CD4-positive, alpha-beta T cell treated with Interleukin-1 beta for 1 hour (primary cell): ENCODE measurements at places on chromosomes 4 and X.

DNA sequence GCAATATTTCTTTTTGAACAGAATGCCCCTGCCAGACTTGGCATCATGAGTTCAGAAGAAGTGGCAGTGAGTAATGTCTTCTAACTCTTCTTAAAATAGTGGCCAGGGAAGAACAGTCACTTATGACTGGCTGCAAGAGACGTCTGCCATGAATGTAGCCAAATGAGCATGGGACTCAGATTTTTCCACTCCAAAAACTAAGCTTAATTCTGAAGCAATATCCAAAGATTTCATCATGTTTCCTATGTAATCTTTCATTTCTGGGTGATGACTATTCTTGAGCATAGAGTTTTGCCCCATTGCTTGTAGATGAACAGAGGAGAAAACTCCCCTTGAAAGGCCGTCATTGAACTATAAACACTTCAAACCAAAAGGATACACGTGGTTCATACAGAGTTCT lies 11.8 kb downstream of the AMBN start:
- DNase-seq, result no peak

DNA sequence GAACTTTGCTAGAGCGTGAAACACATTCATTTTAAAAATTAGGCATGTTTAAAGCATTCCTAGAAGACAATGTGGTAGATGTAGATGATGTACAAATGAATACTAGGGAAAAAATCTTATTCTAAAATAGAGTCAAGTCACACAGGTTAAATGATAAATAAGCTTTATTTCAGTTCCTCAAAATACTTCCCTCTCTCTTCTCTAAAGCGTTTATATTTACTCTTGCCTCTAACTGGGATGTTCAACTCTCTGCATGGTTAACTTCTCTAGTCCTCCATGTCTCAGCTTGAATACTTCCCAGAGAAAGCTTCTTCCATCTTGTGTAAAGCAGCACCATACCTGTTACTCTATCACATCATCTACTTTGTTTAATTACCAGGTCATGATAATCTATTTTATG lies 30.9 kb upstream of the GLRA3 start:
- DNase-seq, result no peak

- no peak for DNase-seq
Observed at GRCh38 chrX:54838583-54838982, 31.0 kb downstream of the MAGED2 start.

DNA sequence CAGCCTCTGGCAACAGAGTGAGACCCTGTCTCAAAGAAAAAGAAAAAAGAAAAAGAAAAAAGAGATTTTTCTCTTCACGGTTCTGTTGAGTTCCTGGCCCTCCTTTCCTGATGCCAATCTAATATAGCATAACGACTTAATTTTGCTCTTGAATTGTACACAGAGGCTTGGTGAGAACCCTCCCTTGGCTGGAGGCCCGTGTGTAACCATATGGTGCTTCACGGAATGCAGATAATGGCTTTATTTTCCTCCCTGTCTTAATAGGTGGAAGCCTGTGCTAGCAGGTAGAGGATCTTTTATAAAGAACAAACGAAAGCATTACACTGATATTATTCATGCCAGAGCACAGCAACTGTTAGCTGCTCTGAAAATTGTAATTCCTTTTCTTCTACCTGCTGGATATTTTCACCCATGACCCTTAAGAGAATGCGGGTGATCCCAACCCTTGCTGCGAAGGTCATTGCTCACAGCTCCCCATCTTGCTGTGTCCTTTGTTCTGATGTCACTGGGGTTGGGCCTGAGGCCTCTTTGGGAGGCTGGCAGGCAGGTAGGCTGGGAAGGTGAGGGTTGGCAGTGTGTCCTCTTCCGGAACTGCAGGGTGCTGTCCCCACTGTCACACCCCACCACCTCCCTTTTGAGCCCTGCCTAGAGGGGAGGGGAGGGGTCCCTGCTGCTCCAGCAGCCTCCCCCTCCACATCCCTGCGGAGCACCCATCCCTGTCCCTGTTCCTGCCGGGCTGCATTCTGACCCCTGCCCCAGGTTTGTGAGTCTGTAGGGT lies 83.8 kb upstream of the STOX2 start:
- no peak for DNase-seq

- DNase-seq, result no peak
Observed at GRCh38 chr4:149997881-149998421, 80.3 kb upstream of the DCLK2 start.

GRCh38 chr4:55170462-55170861 lies 45.1 kb upstream of the KDR start:
- DNase-seq, result no peak

- DNase-seq, result no peak
Observed at GRCh38 chrX:100083211-100083610, 326.9 kb downstream of the PCDH19 start.

DNA sequence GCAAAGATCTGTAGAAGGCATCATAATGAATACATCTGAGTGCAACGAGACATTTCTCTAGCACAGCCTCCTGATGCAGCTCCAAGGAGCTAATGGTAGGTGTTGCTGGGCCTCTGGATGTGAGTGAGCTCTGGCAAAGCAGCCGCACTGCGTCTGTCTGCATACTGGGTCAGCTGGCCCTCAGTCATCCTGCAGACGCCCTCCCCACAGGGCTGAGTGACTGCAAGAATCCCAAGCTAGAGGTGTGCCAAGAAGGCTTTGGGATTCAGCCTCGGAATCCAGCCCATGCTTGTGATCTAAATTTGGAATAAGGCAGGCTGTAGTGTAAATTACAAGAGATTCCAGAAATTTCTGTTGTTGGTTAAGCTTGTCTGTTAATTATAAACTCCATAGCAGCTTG lies 18.5 kb downstream of the HERC3 start:
- DNase-seq, result no peak

DNA sequence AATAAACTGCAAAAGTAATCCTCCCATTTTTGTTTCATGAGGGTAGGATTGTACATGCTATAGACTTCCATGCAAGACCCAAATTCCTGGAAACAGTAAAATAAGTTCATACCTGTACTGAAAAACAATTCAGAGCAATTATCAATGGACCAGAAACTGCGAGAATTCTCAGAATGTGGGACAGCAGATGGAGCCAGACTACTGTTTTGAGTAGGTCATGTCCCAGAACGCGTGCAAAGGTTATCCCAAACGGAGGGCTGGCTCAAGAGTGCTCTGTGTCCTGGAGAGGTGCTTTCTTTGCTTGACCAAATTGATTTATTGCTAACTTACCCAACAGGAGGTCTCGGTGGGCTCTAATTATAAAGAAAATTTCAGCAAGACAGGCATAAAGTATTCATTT lies 1.7 kb upstream of the MAGEH1 start:
- DNase-seq, result no peak

GRCh38 chrX:39067866-39068265 lies 266.6 kb downstream of the MID1IP1 start:
- no peak for DNase-seq

DNA sequence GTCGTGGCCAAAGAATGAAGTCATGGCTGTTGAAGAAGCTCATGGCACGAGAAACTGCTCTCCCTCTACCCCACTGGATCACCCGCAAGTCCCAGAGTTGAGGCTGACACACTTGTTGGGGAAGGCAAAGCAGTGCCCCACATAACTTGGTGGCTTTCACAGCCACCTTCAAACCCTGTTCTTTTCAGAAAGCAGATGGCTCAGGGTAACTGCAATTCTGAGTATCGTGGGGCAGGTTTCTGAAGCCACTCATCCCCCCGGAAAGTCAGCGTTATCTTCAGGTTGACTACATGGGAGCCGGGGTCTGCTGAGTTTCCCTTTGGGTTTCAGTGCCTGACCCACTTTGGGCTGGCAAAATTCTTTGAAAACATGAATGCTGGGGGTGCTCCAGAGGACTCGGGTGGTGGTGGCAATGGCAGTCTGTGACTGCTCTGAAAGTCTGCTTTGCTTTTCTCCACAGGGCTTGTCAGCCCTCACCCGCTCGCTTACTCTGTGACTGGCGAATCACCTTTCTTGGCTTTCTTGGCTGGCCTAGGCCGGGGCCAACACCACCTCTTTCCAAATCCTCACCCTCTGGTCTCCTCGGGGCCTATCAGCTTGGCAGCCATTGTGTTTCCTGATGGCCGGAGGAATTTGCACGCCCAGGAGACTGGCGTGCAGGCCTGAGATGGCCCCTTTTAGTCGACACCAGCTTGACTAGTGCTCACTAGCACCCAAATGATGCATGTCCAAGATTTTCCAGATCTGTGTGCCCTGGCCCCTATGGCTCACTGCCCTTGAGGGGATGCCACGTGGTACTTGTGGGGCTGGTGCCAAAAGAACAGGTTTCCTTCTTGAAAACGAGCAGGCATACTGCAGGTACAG lies 7.3 kb downstream of the PPP1R3F start:
- no peak for DNase-seq

DNA sequence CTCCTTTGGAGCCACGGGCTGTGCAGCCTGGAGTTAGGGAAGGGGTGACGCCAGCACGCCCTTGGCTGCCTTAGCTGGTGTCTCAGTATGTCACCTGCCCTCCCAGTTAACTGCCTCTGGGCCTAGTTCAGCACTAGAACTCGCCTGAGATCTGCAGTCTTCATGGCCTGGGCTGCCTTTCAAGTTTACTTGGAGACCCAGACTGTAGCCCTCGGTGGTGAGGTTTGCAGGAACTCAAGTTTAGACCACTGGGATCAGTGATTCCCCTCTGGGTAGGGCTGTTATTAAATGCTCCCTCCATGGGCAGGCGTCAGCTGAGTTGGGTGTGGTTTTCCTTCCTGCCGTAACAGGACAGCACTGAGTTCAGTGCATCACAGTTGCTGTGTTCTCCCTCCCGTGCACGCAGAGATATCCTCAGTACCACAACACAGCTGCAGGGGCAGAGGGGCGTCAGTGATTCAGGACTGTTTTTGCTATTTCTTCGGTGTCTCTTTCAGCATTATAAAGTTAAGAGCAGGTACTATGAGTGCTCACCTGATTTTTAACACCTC lies 30.5 kb downstream of the PLAC8 start:
- peak; percentile 59 for DNase-seq

DNA sequence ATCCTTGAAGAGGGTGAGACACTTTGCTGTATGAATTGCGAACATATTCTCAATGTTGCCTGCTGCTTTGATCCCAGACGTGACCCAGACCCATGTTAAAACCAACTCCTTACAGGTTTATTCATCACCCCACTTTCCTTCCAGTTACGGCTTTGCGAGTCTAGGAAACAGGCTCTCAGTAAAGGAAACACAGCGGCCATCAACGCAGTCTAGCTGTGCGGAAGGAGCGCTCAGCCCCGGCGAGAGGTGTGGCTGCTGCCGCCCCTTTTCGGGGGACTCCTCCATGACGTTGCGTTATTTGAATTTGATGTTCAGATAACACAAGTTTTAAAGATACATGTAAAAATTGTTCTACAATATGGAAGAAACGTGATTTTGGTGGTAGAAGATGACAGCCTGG lies 206.4 kb upstream of the FAT1 start:
- DNase-seq, result no peak

DNA sequence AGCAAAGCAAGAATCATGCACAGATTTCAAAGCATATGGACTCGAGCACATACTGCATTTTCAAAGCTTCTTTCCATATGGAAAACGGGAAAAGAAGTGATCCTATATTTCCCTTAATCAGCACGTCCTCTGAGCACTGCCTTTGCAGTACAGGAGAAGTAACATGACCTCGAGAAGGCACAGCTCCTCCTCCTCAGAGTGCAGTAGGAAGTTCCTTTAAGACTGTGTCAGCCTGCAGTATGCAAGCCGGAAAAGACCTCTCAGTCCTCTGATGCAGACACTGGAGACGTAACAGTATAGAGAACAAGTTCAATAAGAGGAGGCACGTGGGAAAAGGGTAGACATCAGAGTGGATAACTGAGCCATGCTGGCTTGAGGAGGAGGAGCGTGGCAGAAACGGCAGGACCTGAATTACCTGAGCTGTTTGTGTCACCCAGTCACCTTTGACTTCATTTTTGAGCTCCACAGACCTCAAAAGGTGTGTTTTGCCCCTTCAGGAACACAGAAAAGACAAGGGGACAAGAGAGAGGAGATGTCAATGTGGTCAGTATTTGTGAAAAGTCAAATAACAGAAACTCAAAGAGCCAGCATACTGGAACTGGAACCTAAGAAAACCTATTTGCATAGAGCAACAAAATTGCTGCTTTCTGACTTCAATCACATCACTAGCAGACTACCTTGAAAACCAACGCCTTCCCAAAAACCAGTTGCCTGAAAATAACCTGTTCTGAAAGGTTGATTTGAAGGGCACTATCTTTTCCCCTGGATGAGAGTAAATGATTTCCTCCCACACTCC lies 20.8 kb downstream of the IRF2 start:
- peak; percentile 60 for DNase-seq

- no peak for DNase-seq
Observed at GRCh38 chr4:130403221-130403620, 1307.3 kb downstream of the C4orf33 start.

DNA sequence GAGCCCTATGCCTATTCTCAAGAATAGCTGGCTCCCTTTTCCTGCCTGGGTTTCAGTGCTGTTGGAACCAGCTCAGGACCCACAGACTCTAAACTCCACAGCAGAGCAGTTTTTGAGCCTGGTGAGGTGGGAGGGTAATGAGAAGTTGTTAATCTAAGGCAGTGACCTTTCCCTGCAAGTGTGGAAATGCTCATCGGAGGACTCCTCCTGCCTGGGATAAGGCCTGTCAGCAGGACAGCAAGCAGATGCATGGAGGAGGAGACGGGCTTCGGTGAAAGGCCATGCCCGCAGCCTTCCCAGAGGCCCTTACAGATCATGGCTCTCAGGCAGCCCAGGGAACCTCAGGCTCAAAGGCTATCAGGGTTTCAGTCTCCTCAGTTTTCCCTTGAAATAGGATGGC lies 70.0 kb upstream of the SHISA3 start:
- no peak for DNase-seq

DNA sequence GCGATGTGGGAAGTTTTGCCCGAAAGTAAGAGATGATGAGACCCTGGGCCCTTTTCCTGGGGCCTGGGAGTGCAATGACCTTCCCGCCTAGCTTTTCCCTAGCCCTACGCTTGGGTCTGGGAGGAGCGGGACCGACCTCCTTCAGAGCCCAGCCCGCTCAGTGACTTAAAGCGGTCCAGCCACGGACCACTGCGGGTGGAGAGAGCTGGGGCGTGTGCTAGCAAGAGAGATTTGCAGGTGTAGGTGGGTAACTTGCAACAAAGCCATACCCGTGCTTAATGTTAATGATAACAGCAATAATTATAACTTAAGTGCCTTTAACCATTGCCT lies 503 bp upstream of the PDE5A start:
- no peak for DNase-seq

- no peak for DNase-seq
Observed at GRCh38 chr4:174763454-174764104, 65.5 kb downstream of the GLRA3 start.

- DNase-seq, result peak; percentile 53
Observed at GRCh38 chr4:71004281-71004851, 10.9 kb downstream of the DCK start.

DNA sequence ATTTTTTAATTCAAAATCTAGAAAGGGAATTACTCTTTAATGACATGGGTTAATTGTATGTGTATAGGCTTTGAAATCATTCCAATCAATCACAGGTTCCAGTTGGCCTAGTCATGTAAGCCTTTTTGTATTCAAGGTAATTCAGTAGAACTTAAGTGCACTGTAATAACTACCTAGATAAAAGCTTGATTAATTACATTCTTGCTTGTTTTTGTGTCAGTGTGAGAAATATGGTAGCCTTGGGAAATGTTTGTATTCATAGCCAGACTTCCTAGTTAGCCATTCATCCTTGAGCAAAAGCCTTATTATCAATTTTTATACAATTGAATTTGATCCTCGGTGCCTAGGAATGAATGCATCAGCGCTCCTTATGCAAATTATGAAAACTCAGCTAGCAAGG lies 33.5 kb downstream of the TKTL2 start:
- DNase-seq, result no peak

- DNase-seq, result no peak
Observed at GRCh38 chr4:138500869-138501268, 258.7 kb upstream of the SLC7A11 start.

GRCh38 chr4:76003620-76004019 lies 3.7 kb downstream of the CXCL9 start:
- DNase-seq, result no peak

- no peak for DNase-seq
Observed at GRCh38 chr4:79913581-79913980, 159.4 kb downstream of the ANTXR2 start.
